ENCODE measurements at places on chromosomes 11 and 22.

DNA sequence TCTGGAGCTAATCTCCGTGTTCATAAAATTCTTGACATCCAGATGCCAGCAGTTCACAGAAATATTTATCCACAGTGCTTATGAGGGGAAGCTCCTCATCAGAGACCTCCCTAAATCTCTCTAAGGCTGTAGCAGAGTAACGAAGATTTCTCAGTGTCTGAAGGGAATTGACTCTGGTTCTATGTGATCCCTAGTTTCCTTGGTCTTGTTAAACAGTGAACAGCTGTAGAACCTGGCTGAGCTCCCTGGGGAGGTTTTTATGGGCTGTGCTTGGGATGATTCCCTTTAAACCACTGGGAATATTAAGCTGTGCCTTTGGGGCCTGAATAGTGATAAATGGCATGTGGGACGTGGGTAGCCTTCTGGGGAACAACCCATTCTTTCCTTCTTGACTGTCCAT, 43.7 kb upstream of the ARHGAP20 start:
- no peak for DNase-seq

DNA sequence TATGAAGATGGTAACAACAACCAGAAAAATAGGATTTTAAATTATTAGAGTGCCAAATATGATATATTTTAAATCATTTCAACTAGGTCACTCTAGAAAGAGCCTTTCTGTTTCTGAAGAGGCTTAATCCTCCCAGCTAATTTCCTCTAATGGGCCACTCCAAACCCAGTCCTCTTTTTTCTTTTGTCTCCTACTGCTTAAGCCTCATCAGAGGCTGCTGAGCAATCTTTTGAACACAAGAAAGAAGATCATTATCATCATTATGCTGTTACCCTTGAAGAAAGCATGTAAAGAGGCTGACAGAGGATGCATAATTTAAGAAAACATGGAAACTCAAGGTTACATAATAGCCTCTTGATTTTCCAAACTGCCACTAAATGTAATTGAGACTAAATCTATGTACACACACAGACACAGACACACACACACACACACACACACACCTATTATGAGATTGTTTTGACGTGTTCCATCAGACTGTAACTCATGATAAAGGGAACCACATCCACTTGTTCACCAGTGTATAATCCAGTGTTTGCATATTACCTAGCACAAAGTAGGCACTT, 519.6 kb downstream of the METTL15 start:
- DNase-seq, result peak; percentile 28

DNA sequence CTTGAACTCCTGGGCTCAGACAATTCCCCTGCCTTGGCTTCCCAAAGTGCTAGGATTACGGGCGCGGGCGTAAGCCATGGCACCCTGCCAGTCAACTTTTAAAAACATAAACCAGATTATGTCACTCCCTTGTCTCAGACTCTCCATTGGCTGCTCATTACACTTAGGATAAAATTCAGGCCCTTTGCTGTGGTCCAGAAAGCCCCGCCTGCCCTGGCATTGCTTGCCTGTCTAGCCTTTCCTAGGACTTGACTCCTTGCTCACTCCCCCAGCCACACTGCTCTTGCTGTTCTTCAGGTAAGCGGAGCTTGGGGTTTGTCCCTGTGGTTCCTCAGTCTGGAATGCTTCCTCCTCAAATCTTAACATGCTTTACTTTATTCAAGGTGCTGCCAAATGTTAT, 30.5 kb downstream of the DIXDC1 start:
- DNase-seq, result no peak

DNA sequence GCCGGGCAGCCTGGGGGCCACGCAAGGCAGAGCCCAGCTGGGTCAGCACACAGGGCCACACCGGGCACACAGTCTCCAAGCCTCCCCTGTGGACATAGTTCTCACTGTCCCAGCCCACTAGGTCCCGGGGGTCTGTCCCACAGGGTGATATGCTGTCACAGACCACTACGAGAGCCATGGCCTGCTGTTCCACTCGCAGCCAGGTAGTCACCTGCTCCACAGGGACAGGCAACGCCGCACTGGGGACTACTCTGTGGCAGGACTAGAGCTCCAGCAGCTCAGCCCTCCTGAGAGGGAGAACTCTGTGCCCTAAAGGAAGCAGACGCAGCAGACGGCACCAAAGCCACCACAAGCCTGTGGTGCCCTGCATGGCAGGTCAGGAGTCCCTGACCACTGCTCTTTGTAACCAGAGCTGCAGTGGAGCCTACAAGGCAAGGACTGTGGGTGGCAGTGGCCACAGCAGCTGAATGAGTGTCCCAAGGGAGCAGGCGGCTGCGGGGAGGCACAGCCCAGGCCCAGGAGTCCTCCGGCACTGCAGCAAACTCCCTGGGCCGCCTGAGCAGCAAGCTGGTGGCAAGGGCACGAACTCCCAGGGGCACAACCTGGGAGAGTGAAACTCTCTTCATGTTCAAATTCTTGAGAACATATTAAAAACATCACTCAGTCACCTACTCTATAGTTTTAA, 171.2 kb upstream of the GRK3 start:
- no peak for DNase-seq

- DNase-seq, result no peak
Measured at GRCh38 chr22:23877566-23877965, 16.6 kb upstream of the MIF start.

GRCh38 chr11:27060816-27061460, 20.3 kb downstream of the BBOX1 start:
- no peak for DNase-seq

- DNase-seq, result peak; percentile 68
Measured at GRCh38 chr11:13955971-13956421, 6.5 kb upstream of the SPON1 start.

DNA sequence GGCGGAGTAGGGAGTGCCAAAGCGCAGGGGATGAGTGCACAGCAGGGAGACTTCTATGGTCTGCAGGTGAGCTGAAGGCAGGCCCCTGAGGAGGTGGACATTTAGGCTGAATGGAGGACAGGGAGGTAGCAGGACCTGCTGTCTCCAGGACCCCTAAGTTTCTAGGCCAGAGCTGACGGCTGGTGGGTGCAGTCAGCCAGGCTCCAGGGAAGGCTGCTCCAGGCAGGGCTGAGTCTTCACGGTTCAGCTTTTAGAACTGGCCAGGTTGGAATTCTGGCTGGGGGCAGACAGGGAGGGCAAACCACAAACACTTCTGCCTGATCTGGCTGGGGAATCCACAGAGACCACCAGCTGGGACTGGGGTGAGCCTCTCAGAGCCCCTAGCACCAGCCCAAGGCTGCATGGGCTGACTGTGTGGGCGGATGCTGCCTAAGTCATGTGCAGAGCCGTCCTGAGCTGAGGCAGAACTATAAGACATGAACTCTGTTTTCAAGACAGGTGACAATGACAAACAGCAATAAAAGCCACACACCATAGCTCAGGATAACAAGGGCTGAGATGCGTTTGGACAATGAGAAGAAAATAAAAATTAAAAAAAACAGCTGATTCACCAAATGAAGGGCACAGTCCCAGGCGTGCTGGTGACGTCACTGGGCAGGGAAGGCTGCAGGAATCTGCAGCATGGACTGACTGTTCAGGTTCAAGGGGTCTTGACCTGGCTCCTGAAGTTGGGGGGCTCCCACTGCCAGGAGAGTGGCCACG, 10.4 kb upstream of the MALAT1 start:
- peak; percentile 32 for DNase-seq

GRCh38 chr11:114317787-114318137, 21.6 kb downstream of the NNMT start:
- DNase-seq, result peak; percentile 22

- DNase-seq, result no peak
Measured at GRCh38 chr11:75141166-75141565, 9.7 kb upstream of the SLCO2B1 start.

DNA sequence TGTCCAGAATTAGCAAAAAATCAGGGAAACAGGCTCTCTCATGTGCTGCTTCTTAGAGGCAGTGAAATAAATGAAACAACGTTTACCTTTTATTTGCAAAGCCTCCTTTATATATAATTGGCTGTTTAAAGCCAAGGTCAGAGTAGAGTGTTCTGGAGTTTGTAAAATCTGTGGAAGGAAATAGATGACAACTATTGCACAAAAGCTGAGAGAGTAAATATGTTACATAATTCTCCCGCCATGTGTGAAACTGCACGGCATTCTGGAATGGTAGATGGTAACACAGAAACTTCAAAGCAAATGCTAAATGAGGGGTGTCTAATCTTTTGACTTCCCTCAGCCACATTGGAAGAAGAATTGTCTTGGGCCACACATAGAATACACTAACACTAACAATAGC, 51.5 kb upstream of the FGF3 start:
- DNase-seq, result no peak

GRCh38 chr11:65448074-65448417, 25.4 kb downstream of the NEAT1 start:
- no peak for DNase-seq

- peak; percentile 51 for DNase-seq
Measured at GRCh38 chr11:108697872-108698473, 33.1 kb downstream of the DDX10 start.

- DNase-seq, result no peak
Measured at GRCh38 chr11:19306179-19306944, 65.6 kb upstream of the E2F8 start.

DNA sequence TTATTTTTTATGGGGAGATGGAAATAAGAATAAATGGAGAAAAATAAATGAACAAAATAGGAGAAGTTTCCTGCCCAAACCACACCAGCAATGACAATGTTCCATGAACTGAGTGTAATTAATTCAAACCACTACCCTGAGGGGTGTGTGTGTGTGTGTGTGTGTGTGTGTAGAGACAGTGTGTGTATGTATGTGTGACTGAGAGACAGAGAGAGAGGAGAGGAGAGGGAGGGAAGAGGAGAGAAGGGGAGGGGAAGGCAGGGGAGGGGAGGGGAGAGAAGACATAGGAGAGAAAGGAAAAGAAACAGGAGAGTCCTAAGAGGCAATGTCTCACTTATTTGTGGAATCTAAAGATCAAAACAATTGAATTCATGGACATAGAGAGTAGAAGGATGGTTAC, 65.0 kb upstream of the POU2AF1 start:
- no peak for DNase-seq

DNA sequence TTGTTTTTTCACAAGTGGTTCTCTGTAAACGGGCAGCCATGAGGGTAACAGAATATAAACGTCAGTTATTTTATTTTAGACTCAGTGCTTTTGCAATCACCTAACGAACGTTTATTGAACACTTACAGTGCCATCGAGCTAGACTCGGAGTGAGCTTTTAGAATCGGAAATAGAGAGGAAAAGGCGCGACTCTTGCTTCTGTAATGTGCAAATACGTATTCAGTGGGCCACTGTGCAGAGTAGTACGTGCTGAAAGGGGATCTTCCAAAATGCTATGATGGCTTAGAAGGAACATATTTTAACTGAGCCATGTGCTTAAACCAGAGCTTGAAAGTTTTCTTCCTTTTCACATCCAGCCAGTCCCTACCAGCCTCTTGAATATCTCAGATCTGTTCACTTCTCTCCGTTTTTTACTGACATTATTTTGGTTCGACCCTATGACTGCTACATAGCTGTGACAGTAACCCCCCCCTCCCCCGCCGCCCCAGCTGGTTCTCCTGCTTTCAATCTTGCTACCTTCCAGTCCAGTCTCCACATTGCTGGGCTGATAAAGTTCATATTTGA, 468 bp downstream of the DDIAS start:
- DNase-seq, result no peak
